ENCODE measurements at places on chromosomes 12 and 14.

- no peak for DNase-seq
Observed at GRCh38 chr12:124667506-124668326, 100.3 kb upstream of the NCOR2 start.

DNA sequence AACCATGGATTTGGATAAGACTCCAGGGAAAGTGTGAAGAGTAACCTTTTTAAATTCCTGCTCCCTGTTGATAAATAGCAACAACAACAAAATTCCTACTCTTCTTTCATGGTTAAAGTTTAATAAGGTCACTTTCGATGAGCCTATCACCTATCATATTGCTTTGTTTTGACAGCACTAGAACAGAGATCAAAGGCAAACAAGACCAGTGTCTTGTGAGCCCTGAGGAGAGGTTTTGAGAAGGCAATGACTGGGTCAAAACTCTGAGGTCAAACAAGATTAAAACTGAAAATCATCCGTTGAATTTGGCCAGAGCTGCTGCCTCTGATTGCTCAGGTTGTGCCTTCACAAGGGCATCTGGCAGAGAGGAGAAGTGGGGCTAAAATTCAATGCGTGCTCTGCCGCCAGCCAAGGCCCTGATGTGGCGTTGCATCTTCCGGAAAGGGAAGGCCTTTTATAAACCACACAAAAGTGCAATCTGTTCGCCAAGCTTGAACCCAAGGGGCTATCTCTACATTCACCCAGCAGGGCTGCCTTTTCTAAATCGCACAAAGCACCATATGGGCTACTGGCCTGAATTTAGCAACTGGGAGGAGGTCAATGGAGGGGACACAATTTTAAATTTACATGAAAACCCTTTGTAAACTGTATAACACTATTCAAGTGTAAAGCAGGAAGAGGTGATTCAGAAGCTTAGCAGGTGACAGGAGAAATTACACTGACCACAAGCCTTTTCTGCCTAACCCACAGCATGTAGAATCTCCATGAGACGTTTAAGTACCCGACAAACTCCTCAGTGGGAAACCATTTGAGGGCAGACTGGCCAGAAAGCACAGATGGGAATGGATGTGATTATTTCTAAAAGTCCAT lies 140.8 kb downstream of the DAD1 start:
- no peak for DNase-seq

- DNase-seq, result no peak
Observed at GRCh38 chr12:93950311-93950710, 198.1 kb upstream of the PLXNC1 start.

- DNase-seq, result no peak
Observed at GRCh38 chr14:62546862-62547474, 498.3 kb downstream of the KCNH5 start.

- DNase-seq, result no peak
Observed at GRCh38 chr12:47188576-47189441, 109.0 kb upstream of the AMIGO2 start.

DNA sequence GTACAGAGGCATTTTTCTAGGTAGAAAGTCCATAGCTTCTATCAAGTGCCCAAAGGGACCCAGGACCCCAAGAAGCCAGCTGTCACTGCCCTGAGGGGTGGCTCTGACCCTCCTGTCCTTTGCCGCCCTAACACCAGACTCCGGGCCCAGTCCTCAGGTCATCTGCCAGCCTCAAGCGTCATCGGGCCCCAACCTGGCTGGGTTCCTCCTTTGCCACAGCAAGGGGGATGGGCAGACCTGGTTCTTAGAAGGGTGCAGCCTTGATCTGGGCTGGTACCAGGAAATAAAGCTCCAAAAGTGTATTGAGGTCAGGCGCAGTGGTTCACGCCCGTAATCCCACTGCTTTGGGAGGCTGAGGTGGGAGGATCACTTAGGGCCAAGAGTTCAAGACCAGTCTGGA lies 27.1 kb upstream of the FAM222A start:
- DNase-seq, result no peak

GRCh38 chr14:72996916-72997315 lies 30.0 kb downstream of the ZFYVE1 start:
- no peak for DNase-seq

DNA sequence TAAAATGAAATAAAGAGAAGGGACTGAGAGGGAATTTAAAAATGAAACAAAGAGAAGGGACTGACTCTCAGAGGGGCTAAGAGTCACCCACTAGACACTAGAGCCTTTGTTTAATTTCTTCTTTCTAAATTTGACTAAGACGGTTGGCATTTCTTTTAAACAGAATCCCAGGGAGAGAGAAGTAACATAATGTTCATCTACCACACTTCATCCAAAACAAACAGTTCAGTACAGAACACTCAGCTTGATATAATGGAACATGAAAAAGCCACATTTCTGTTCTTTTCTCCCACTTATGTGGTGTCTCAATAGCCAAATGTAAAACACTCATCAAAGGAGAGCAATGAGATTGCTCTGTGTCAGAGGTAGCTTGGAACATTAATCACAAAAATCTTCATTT lies 10.1 kb upstream of the NT5DC3 start:
- DNase-seq, result no peak

- DNase-seq, result no peak
Observed at GRCh38 chr12:108613548-108613947, 15.7 kb upstream of the TMEM119 start.

- no peak for DNase-seq
Observed at GRCh38 chr12:67816269-67816668, 167.7 kb downstream of the DYRK2 start.

DNA sequence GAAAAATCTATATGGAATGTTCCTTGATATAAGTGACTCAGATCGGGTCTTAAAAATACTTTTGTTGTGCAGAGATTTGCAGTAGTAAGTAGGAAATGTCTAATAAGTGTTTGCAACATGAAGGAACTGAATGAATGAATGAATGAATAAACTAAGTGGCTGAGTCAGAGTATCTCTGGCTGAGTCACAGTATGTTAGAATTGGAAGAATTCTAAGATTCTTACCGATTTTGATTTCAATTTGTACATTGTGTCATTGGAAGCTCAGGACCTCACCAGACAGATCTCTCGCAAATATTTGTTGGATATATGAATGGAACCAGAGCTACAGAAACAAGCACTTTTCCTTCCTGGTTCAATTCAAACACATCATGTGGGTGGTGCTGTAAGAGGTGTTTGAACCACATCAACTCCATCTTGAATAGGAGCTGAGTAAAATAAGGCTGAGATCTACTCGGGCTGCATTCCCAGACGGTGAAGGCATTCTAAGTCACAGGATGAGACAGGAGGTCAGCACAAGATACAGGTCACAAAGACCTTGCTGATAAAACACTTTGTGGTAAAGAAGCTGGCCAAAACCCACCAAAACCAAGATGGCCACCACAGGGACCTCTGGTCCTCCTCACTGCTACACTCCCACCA lies 123.9 kb upstream of the FOXN3 start:
- no peak for DNase-seq

DNA sequence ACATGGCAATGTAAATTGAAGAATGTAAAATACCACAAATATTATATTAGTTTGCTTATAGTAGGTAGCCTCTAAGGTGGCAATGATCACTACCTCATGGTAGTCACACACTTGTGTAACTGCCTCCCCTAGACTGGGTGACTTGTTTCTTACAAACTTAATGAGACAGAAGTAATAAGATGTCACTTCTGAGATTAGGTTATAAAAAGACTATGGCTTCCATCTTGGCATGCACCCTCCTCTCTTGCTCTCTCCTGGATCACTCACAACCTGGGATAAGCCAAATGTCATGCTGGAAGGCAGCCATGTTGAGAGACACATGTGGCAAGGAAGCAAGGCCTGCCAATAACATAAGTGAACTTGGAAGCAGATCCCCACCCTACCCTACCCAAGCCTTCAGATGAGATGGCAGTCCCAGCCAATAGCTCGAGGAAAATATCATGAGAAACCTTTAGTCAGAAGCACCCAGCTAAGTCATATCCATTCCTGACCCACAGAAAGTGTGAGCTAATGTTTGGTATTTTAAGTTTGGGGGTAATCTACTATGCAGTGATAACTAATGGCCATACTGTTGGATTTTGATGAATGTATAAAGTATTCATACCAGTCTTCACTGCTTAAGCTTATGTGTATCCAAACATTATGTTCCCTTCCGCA lies 43.3 kb downstream of the PPP1R12A start:
- DNase-seq, result no peak

DNA sequence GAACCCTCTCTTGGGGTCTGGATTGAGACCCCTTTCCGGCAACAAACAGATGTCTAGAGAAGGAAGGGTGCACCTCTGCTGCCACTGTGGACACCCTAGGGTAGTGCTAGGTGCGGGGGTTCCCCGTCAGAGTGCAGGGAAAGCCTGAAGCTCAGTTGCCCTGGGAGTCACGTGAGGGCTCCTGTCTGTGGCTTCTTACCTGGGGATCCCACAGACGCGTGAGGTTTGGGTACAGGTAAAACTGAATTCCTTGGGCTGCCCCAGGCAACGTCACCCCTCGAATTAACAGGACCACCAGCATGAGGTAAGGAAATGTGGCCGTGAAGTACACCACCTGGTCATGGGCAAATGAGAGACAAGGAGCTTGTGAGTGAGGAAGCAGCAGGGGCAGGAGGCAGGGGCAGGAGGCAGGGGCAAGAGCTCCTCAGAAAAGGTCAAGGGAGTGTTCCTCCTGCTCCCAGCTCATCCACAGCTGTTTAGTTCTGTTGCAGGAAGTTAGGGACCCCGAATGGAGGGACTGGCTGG lies 21.0 kb upstream of the SLC6A12 start:
- no peak for DNase-seq

- DNase-seq, result no peak
Observed at GRCh38 chr12:85085066-85085465, 48.9 kb downstream of the LRRIQ1 start.

DNA sequence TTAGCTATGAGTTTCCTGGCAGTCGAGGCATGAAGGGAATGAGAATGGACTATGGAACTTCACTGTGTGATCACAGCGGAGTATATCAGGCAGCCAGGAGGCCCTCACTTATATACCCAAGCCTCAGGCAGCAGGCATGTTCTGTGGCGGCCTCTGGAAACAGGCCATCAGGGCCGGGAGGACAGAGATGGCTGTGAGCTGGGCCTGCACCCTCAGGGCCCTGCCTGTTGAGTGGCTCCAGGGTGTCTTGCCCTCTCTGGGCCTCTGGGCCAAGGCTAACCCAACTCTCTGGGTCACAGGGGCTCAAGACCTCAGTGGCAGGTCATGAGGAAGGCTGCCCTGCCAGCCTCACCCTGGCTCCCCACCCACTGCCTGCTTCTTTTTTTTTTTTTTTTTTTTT lies 33.9 kb upstream of the RCOR1 start:
- no peak for DNase-seq

All from NCI-H2081 treated with DMSO at 0.1 percent for 48 hours (cell line).